ENCODE measurements at places on chromosomes 16 and 17. TPM values are rescaled to one million over a fixed set of nuclear protein-coding genes. Genes with fewer than 3 reads are reported as not detected.
A peak's percentile ranks its signal among the peaks of the same experiment; 100 is the strongest.

DNA sequence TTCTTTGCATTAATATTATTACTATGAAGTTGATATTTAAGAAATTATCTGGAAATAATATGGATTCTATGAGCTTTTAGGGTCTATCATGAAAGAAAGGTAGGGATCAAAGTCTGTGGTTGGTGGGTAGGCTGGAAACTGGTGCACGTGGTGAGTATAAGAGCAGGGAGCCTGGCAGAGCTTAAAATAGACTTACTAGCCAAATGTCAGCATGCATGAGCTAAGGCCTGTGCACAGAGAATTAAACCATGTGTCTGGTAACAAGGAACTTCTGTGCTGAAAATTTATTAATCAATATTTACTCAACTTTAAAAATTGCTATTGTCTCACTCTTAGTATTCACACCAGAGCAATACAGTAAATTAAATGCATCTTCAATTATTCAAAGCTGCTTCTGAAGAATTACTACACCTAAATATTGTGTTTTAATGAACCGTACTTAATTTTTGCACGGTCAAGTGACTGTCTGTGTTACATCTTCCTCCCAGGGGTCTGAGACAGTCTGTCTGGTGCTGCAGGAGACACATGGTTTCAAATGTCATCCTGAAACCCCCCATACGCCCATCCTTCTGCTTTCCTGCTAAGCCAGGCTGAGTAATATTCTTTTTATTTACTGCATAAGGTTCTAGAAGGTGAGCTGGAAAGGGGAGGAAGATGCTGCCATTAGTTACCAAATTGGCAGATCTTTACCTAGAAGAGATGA lies 161.0 kb upstream of the NLRP1 start:
- H3K4me1 ChIP-seq: no peaks in the 10 kb centered on the region
- DNase-seq: no peak
- no peak overlapping the region for H3K27ac ChIP-seq
- H3K36me3 ChIP-seq: no peaks in the 10 kb centered on the region

GRCh38 chr16:89864527-89864820 lies 8.9 kb upstream of the TCF25 start:
- DNase-seq: no peak
- H3K36me3 ChIP-seq: no peaks in the 10 kb centered on the region
- H3K27ac ChIP-seq: peak overlapping the region; percentile 55

GRCh38 chr16:2702871-2703745 lies 16.9 kb downstream of the PRSS27 start:
- no peak overlapping the region for H3K4me3 ChIP-seq
- no peak for DNase-seq
- H3K4me1 ChIP-seq: no peaks in the 10 kb centered on the region

DNA sequence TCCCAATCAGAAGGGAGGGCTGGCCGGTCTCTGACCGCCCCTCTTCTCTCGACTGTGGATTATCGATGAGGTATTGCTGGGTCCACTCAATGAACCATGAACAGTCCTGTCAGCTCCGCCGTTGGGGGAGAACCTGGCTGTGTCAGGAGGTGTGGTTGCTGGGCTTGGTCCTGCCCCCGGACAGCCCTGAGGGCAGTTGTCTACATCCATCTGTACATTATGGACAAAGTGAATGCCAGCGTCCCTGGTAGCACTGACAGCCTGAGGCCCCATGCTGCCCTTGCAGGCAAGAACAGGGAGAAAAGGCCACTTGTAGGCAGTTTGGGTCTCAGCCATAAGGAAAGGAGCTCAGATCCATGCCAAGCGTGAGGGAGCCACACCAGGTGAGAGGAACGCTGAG lies 38.9 kb downstream of the ST3GAL2 start:
- H3K4me1 ChIP-seq: peaks cover 3% of the 10 kb centered on the region
- H3K27ac ChIP-seq: no peak overlapping the region
- no peak overlapping the region for H3K4me3 ChIP-seq
- H3K27me3 ChIP-seq: no peaks in the 10 kb centered on the region
- H3K36me3 ChIP-seq: no peaks in the 10 kb centered on the region

DNA sequence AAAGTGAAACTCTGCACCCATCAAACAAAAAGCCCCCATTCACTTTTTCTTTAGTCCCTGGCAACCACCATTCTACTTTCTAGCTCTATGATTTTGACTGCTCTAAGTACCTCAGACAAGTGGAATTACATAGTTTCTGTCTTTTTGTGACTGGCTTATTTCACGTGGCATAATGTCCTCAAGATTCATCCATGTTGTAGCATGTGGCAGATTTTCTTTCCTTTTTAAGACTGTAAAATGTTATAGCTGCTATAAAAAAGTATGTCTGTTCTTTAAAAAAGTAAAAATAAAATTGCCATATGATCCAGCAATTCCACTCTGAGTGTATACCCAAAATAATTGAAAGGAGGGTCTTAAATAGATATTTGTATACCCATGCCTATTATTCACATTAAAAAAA lies 429.7 kb downstream of the CDH8 start:
- no peak for DNase-seq
- no peaks in the 10 kb centered on the region for H3K36me3 ChIP-seq
- no peak overlapping the region for H3K27ac ChIP-seq
- no peak overlapping the region for H3K4me3 ChIP-seq
- H3K4me1 ChIP-seq: no peaks in the 10 kb centered on the region

DNA sequence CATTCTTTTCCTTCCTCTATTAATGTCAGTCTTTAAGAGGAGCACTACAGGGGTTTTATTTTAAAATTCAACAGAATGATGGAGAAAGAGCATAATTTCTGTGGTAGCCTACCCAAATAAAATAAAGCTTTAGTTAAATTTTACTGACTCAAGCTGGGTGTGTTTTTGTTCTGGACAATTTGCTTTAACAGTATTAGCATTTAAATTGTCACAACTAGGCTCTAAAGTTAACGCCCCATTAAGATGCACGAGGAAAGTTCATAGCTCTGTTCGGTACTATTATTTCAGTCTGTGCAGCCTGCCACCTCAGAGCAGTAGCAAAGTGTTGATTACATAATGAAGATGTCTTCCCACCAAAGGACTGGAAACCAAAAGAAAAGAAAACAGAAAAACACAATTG lies 52.0 kb downstream of the CDK12 start:
- no peaks in the 10 kb centered on the region for H3K4me1 ChIP-seq
- DNase-seq: no peak
- H3K36me3 ChIP-seq: peaks cover 8% of the 10 kb centered on the region
- H3K4me3 ChIP-seq: no peak overlapping the region
- H3K27ac ChIP-seq: no peak overlapping the region
- H3K27me3 ChIP-seq: no peaks in the 10 kb centered on the region

DNA sequence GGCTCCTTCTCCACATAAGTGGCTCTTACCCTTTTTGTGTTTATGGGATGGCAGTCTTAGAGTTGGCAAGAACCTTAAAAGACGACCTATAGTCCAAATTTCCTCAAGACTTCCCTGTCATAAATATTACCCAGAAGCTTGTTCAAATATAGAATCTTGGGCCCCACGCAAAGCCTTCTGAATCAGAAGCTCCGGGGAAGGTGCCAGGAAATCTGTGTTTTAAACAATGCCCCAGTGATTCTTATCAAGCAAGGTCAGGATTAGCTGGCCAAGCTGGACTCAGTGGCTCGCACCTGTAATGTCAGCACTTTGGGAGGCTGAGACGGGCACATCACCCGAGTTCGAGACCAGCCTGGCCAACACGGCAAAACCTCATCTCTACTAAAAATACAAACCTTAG lies 85.7 kb downstream of the TIMM22 start:
- no peaks in the 10 kb centered on the region for H3K27me3 ChIP-seq
- peaks cover 2% of the 10 kb centered on the region for H3K4me1 ChIP-seq
- no peak overlapping the region for H3K27ac ChIP-seq
- H3K36me3 ChIP-seq: no peaks in the 10 kb centered on the region
- H3K4me3 ChIP-seq: no peak overlapping the region
- DNase-seq: no peak

GRCh38 chr17:72171703-72172667 lies 51.2 kb downstream of the SOX9 start:
- no peak for DNase-seq
- no peak overlapping the region for H3K27ac ChIP-seq
- H3K4me1 ChIP-seq: no peaks in the 10 kb centered on the region
- H3K36me3 ChIP-seq: no peaks in the 10 kb centered on the region
- H3K27me3 ChIP-seq: no peaks in the 10 kb centered on the region

DNA sequence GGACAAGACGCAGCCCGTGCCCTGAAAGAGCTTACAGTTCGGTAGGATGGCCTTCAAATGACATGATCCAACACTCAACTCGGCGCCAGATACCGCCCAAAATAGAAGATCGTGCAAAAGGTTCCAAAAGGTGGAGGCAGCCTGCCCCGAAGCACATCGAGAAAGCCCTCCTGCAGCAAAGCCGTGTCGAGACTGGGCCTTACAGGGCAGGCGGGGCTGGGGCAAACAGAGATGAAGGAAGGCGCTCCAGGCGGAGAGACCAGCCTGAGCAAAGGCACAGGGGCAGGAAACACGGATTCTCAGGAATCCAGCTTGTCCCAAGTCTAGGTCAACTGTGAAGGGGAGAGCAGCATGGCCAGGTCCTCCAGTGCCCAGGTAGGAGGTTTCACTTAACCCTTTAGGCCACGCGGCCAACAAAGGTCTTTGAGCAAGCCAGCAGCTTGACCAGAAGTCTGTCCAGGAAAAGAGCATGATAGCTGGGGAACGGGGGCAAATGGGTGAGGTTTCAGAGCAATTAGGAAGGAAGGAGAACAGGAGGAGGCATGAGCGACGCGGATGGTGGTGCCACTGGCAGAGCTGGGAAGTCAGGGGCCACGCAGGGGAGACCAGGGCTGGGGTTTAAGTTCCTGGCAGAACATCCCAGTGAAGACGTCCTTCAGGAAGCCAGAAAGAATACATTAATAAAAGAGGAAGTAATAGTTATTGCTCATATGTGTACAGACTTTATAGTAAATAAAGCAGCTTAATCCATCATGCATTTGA lies 21.2 kb upstream of the EIF1 start:
- DNase-seq: peak; percentile 25
- no peaks in the 10 kb centered on the region for H3K36me3 ChIP-seq
- H3K4me3 ChIP-seq: peak overlapping the region; percentile 41
- H3K27ac ChIP-seq: peak overlapping the region; percentile 84

DNA sequence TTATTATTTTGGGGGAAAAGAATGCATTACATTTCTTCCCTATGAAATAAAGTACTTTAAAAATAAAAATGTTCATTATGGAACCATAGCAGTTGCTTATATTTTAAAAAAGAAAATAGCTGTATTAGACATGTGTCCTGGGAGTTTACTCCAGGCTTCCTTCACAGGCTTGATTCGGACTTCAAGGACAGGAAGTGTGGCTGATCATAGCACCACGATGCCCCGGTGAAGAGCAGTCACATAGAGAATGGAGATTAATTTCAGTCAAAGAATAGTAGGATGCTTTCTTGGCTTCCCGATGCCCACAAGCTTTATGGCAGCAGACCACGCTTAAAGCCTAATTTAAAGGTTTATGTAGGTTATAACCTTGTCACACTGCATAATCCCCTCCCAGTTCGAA lies 125.1 kb downstream of the NPIPB5 start:
- H3K27me3 ChIP-seq: no peaks in the 10 kb centered on the region
- DNase-seq: no peak
- no peaks in the 10 kb centered on the region for H3K4me1 ChIP-seq
- no peaks in the 10 kb centered on the region for H3K36me3 ChIP-seq
- no peak overlapping the region for H3K27ac ChIP-seq

GRCh38 chr17:6548578-6549330 lies 7.6 kb downstream of the PITPNM3 start:
- no peak for DNase-seq
- no peaks in the 10 kb centered on the region for H3K4me1 ChIP-seq
- no peaks in the 10 kb centered on the region for H3K36me3 ChIP-seq
- H3K27ac ChIP-seq: no peak overlapping the region
- H3K27me3 ChIP-seq: no peaks in the 10 kb centered on the region

DNA sequence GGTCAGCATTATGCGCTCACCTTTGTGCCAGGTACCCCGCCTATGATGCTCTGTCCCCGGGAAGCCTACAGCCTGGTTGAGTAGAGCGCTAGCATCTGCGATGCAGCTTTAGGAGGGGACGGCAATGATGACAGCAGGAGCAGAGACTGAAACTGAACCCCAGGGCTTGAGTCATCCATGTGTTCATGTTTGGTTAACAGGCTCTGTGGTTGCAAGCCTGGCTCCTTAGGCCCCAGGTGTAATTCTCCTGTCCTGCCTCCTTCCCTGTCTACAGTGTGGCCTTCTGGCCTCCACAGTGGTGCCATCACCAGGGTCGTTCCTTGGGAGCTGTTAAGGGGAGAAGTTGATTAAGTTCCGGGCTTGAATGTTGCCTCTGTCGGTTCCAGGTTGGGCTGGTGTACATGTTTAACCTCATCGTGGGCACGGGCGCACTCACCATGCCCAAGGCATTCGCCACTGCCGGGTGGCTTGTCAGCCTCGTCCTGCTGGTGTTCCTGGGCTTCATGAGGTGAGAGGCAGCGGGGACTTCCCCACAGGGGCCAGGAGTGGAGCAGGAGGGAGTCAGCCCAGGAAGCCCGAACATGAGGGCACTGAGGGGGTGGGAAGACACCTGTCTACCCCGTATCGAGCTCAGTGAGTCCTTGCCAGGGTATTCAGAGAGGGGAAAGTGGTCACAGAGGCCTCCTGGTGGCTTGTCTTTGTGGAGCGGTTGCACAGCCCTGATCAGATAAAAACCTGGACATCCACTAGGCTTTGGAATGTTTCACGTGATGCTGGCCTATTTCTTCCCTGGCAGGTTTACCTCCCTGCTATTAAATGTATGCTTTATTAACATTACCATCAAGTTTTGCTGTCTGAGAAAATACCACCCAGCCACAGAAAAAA lies 9.2 kb upstream of the NAT9 start:
- no peaks in the 10 kb centered on the region for H3K27me3 ChIP-seq
- no peak for DNase-seq
- no peak overlapping the region for H3K27ac ChIP-seq

DNA sequence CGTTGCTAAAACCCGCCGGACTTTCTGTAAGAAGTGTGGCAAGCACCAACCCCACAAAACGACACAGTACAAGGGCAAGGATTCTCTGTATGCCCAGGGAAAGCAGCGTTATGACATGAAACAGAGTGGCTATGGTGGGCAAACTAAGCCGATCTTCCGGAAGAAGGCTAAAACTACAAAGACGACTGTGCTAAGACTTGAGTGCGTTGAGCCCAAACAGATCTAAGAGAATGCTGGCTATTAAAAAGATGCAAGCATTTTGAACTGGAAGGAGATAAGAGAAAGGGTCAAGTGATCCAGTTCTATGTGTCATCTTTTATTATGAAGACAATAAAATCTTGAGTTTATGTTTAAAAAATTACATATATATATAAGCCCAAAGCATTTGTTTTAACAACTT lies 20.3 kb downstream of the HELZ start:
- H3K36me3 ChIP-seq: no peaks in the 10 kb centered on the region
- H3K4me1 ChIP-seq: no peaks in the 10 kb centered on the region
- no peak overlapping the region for H3K27ac ChIP-seq
- H3K4me3 ChIP-seq: no peak overlapping the region

Gene KRT20
- 1,610 TPM for total RNA-seq

Gene TM4SF5
- 37.7 TPM for total RNA-seq

Gene TMEM231
- total RNA-seq: 4.7 TPM

Gene KRT31
- total RNA-seq: not detected

Gene THRA
- total RNA-seq: 40.3 TPM
